Substantia nigra (tissue), 51 donors: ENCODE measurements at places on chromosomes 12 and 14.
A peak's percentile ranks its signal among the peaks of the same experiment; 100 is the strongest.

- no peak for DNase-seq
These were observed 17.9 kb downstream of the SNAPC1 start for GRCh38 chr14:61780125-61780524.

GRCh38 chr12:93601591-93601990 is 29.1 kb downstream of the SOCS2 start:
- DNase-seq, result no peak

- DNase-seq, result no peak
These were observed 123.6 kb downstream of the SMOC1 start for GRCh38 chr14:70002589-70003346.

GRCh38 chr12:123225443-123225842 is 7.5 kb downstream of the MPHOSPH9 start:
- DNase-seq, result no peak

GRCh38 chr12:109597795-109598427 is 24.3 kb downstream of the MVK start:
- peak; percentile 81 for DNase-seq

GRCh38 chr12:113772505-113773030 is 193.6 kb downstream of the RBM19 start:
- DNase-seq, result no peak

GRCh38 chr12:47777741-47778558 is 4.9 kb downstream of the SLC48A1 start:
- DNase-seq, result peak; percentile 80
